Head of caudate nucleus (tissue), 42 donors: ENCODE measurements at places on chromosomes 6 and 20.

- no peak for DNase-seq
Observed at GRCh38 chr6:75098709-75099108, 107.1 kb downstream of the COL12A1 start.

DNA sequence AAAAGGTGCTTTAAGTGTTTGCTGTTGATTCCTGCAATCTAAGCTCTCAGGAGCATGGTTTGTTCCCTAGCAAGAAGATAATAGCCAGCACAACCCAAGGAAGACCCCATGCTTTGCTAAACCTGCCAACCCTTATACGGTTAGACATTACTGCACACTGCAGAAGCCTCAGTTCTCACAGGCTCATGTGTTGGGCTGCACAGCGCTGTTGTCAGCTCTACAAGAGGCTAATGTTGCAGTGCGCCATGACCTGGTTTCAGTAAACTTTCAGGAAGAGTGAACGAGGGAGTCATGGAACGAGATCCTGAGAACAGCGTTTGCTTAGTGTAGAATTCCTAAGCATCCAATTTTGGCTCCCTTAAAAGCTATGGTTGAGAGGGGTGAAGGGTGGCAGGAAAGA, 218.5 kb downstream of the ARHGAP18 start:
- DNase-seq: no peak

GRCh38 chr6:71489736-71490135, 201.1 kb downstream of the OGFRL1 start:
- DNase-seq: no peak

DNA sequence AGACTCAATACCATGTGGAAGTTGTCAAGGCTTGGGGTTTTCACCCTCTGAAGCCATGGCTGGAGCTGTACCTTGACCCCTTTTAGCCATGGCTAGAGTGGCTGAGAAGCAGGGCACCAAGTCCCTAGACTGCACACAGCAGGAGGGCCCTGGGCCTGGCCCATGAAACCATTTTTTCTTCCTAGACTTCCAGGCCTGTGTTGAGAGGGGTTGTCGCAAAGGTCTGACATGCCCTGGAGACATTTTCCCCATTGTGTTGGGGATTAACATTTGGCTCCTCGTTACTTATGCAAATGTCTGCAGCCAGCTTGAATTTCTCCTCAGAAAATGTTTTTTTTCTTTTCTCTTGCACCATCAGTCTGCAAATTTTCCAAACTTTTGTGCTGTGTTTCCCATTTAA, 196.4 kb downstream of the SLC16A10 start:
- no peak for DNase-seq

GRCh38 chr6:90953405-90954161, 366.7 kb upstream of the MAP3K7 start:
- DNase-seq: no peak

GRCh38 chr6:39821742-39822532, 29.8 kb downstream of the DAAM2 start:
- peak; percentile 82 for DNase-seq

GRCh38 chr6:38686270-38687042, 16.5 kb downstream of the GLO1 start:
- no peak for DNase-seq

DNA sequence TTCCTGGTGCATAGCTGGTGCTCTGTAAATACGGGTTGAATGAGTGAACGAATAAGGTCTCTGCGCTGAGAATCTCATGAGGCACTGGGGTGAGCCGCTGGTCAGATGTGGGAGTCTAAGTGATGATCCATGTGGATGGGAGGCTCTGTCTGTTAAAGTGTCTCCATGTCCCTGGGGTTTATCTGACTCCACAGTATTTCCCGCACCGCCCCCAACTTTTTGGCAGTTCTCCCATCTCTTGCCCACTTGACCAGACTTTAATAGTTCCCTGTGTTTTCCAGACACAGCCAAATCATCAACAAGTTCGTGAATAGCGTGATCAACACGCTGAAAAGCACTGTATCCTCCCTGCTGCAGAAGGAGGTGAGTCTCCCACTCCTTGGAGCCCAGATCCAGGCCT, 9.9 kb downstream of the BPIFA2 start:
- DNase-seq: no peak

DNA sequence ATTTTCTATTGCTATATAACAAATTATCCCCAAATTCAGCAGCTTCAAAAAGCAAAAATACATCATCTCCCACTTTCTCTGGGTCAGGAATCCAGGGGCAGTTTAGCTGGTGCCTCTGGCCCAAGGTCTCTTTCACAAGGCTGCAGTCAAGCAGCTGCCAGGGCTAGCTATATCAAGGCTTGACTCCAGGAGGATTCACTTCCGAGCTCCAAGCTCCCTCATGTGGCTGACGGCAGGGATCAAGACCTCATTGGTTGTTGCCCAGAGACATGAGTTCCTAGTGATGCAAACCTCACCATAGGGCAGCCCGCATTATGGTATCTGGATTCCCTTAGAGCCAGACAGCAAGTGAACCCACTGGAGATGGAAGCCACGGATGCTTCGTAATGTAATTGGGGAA, 1.3 kb upstream of the VNN1 start:
- DNase-seq: peak; percentile 61

DNA sequence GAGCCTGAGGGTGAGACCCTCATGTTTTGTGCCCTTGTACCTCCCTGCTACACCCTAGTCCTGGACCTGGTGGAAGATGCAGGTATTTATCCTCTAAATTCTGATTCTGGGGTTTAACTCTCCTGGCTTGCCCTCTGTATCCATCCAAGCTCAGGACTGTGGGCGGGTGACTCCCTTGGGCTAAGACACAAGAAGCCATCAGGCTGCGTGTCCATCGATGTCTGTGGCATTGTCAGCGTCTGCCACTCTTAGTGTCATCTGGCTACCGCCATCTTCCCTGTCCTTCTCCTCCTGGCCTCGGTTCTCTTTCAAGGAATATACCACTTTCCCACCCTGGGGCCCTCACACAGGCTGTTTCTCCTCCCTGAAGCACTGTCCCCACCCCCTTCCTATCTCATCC, 28.9 kb upstream of the BLCAP start:
- DNase-seq: no peak

- no peak for DNase-seq
Observed at GRCh38 chr6:137297887-137298286, 78.7 kb upstream of the IFNGR1 start.

GRCh38 chr6:31401403-31401802, 2.0 kb upstream of the MICA start:
- no peak for DNase-seq

DNA sequence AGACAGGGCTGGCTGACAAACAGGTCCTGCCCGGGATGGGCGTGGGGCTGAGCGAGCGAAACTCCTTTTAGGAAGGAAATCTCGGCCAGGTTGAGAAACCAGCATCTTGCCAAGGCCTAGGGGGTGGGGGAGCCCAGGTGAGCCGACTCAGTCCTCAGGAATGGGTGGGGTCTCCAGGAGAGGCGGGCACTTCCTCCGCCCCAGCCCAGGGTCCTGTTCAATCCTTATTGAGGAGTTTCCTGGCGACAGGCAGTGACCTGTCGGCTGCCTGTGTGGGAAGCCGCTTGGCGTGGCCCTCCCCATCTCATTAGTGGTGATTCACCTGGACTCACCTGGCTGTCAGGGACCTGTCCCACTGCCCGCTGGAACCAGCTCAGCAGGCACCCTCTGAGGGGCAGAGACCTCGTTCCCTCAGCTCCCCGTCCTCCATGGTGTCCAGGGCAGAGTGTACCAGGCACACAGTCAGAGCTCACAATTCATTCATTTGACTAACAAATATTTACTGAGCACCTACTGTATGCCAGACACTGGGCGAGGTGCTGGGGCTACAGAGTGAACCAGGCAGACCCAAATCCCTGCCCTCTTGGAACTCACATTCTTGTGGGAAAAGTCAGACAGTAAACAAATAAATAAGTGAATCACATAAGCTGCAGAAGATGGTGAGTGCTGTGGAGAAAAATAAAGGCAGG, 51.1 kb downstream of the FGD2 start:
- no peak for DNase-seq

DNA sequence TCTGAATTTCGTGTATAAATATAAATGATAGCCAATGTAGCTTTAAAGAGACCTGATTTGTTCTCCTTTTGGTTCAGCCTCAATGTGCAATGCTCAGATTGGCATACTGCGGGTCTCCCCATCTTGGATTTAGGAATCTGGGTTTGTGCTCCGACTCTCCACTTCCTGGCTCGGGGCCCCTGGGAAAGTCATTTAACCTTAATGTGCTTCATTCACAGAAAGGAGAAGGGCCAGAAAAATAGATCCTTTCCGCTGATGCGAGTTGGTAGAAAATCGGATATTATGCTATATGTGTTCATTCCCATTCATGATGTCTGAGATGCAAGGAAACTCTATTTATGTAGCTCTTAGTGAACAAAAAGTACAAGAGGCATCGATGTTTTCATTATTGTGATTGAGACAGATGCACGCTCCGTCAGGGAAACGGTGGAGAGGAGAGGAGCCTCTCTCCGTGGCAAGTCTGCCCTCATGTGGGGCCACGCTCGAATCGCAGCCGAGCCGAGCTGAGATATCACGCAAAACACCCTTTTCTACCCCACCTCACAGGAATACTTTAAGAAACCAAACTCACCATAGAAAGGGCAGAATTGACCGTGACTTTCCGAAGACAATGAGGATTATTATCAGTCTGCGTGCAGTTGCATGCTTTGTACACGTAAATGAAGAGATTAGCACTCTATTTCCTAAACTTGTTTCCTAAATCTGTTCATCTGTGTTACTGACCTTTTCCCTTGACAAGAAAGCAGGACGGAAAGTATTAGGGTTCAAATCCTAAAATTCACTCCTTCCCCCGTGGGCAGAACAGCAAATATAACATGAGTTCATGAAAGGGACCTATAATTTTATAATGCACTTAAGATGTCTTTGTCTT, 136.6 kb downstream of the COL9A1 start:
- peak; percentile 84 for DNase-seq

DNA sequence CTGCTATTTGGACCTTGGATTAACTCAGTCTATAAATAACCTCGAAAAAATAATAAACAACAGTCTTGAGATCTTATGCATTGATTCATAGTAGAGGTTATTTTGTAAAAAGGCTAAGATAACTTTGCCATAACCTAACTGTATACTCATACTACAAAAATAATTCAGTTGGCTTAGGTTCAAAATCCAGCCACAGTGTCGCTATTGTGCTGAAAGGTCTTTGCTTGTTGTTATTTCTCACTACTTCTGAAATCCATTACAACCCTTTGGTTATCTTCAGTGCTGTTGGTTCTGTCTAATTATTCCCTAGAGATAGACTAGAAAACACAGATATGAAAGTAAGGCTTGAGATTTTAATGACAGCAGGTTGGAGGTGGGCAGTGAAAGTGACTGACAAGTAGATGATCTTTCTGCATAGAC, 74.4 kb downstream of the MKKS start:
- DNase-seq: no peak

DNA sequence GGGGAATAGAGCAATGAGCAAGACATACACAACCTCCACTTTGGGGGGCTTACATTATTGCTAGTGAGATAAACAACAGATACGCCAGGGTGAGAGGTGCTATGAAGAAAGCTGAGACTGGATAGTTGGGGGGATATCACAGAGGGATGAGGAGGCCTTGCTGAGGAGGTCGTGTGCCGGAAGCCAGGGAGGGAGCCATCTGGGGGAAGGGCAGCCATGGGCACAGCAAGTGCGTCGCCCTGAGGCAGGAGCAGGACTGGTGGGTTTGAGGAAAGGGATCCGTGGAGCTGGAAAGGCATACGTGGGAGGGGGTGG, 12.2 kb upstream of the BAK1 start:
- DNase-seq: no peak

- DNase-seq: peak; percentile 85
Observed at GRCh38 chr20:4613718-4614620, 107.7 kb upstream of the PRND start.

GRCh38 chr6:14510038-14510437, 392.5 kb downstream of the CD83 start:
- DNase-seq: no peak

DNA sequence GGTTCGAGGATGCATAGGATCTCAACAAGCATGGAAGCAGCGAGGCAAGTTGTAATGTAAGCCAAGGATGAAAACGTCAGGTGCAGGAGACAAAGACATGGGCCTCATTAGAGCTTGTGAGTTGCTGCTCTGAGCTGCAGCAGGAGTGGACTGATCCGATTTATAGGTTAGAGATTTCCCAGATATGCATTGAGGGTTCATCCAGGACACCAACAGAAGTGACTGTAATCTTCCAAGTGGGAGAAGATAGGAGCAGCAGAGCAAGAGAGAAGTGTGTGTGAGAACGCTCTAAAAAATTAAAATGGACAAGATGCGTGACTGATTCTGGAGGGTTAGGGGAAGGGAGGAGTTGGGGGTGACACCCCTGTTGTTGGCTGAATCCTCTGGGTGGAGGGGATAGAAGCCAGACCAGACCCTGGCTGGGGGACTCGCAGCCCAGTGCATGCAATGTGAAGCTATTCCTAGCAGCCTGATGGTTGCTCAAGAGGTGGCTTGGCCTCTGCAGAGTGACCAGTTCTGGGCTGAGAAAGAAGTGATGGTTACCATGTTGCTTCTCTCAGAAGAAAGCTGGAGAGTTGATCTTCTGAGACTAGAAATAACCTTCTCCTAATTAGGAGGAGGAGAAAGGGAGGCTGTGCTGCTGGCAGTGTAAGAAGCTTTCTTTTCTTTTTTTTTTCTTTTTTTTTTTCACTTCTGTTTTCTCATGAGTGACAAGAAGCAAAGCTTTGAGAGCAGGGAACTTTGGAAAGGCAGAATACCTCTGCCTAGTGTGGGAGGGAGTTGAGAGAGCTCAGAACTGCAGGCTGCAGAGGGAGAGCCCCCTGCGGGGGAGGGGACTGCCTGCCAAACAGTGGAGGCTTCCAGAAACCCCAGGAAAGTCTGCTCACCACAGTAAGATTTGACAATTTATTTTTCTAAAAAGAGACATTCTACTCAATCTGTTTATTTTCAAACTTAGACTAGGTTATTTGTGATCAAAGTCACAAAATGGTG, 116.9 kb downstream of the SLX4IP start:
- peak; percentile 45 for DNase-seq

- no peak for DNase-seq
Observed at GRCh38 chr20:39960522-39961428, 728.3 kb downstream of the MAFB start.

- no peak for DNase-seq
Observed at GRCh38 chr6:130922922-130923321, 95.7 kb downstream of the SMLR1 start.

- DNase-seq: no peak
Observed at GRCh38 chr6:57163956-57164355, 8.2 kb upstream of the BAG2 start.

DNA sequence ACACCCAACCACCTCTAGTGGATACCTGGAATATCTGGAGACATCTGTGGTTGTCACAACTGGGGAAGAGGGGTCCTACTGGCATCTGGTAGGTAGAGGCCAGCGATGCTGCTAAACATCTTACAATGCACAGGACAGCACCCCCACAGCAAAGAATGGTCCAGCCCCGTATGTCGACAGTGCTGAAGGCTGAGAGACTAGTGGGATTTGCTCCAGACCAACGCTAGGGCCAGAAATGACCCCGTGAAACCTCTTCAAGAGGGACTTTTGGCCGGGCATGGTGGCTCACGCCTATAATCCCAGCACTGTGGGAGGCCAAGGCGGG, 7.2 kb downstream of the PREX1 start:
- DNase-seq: no peak

DNA sequence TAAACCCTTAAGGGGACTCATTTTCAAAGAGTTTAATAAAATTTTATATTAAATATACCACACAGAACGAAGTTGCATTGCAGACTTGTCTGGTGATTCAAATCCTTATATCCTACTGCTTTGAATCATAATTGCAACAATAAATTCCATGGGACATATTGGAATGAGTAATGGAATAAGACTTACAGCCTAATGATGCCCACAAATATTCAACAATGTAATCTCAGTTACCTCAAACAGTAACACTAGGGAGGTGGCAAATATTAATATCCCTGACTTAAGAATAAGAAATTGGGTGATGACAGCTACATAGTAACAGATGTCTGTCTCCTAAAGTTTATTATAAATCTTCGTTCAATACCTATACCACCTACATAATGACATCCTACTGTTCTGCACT, 52.6 kb downstream of the BMP5 start:
- DNase-seq: no peak
